ENCODE measurements at places on chromosomes 11 and 22. TPM values are rescaled to one million over a fixed set of nuclear protein-coding genes. Genes with fewer than 3 reads are reported as not detected.

The UQCR10 gene
- 65.6 TPM for total RNA-seq

The SPDYC gene
- not detected for total RNA-seq

The NTM gene
- total RNA-seq: 16.1 TPM

The NXPE4 gene
- not detected for total RNA-seq

The MACROD1 gene
- 15.9 TPM for total RNA-seq

The GGTLC3 gene
- not detected for total RNA-seq

The ABTB2 gene
- 8.7 TPM for total RNA-seq

The NCAM1 gene
- total RNA-seq: 134 TPM

The SLC22A6 gene
- not detected for total RNA-seq

The MIAT gene
- 1.4 TPM for total RNA-seq

The TMEM45B gene
- not detected for total RNA-seq

The SYT8 gene
- total RNA-seq: not detected

The TMEM191C gene
- total RNA-seq: 0.51 TPM

The MRGPRX4 gene
- total RNA-seq: not detected

The ARSA gene
- 21.8 TPM for total RNA-seq

The CRYBB3 gene
- total RNA-seq: not detected

The MAPK8IP2 gene
- 0.56 TPM for total RNA-seq

The PLAAT2 gene
- total RNA-seq: not detected

The DCDC1 gene
- total RNA-seq: 0.14 TPM

The PNPLA5 gene
- not detected for total RNA-seq

The SYT7 gene
- 0.93 TPM for total RNA-seq

The PDE2A gene
- 38.8 TPM for total RNA-seq

The TUT1 gene
- total RNA-seq: 14.1 TPM

The OR6A2 gene
- total RNA-seq: not detected

The HPX gene
- 1.2 TPM for total RNA-seq

The CD3E gene
- total RNA-seq: 1.8 TPM

The OR4C46 gene
- not detected for total RNA-seq

The LYVE1 gene
- 292 TPM for total RNA-seq

The TRIM34 gene
- 4.5 TPM for total RNA-seq

The RBX1 gene
- total RNA-seq: 54.6 TPM

The CASP1 gene
- total RNA-seq: 14.9 TPM

The RIMBP3C gene
- total RNA-seq: 0.14 TPM

The RTN4R gene
- 0.19 TPM for total RNA-seq

The HBE1 gene
- total RNA-seq: not detected

The TRIM66 gene
- 13.4 TPM for total RNA-seq

The MAP6 gene
- total RNA-seq: 11.6 TPM

The STIP1 gene
- 74.3 TPM for total RNA-seq

The SORL1 gene
- 15.7 TPM for total RNA-seq

The ZNF215 gene
- total RNA-seq: 1.5 TPM

The GAB4 gene
- total RNA-seq: not detected

The UBQLN3 gene
- total RNA-seq: 0.38 TPM

The ACRV1 gene
- total RNA-seq: not detected

The CTTN gene
- total RNA-seq: 195 TPM

The CREB3L1 gene
- total RNA-seq: 14.3 TPM

The LDHAL6A gene
- total RNA-seq: not detected

The TMEM25 gene
- total RNA-seq: 22.8 TPM

The SCARF2 gene
- total RNA-seq: 26.7 TPM
